ENCODE measurements at places on chromosomes 6 and 20. TPM values are rescaled to one million over a fixed set of nuclear protein-coding genes. Genes with fewer than 3 reads are reported as not detected.

DNA sequence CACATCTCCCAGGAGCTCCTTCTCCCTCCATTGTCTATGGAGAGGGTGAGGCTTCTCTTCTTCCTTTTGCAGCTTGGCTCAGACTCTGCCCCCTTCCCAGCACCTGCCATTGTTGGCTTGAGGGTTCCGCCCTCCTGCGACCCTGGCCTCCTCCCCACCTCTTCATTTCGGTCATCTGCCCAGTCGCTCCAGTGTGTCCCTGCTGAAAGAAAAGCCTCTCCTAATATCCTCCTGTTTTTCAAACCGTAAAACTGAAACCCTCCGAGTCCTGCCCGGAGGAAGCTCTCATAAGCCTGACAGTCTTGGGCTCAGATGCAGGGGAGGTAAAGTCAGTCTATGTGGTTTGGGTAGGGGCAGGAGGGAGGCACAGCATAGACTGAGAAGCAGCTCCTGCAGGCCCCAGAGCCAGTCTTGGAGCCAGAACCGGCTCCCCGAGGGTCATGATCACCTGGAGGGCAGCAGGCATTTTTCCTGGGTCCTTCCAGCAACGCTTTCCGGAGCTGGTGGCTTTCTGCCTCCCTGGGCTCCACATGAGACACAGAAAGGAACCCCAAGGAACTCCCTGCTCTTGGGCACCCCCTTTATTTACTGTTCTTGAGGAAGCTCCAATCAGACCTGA, 235.1 kb downstream of the SMOC2 start:
- no peak overlapping the region for H3K4me3 ChIP-seq
- H3K36me3 ChIP-seq: no peaks in the 10 kb centered on the region
- H3K4me1 ChIP-seq: no peaks in the 10 kb centered on the region
- no peaks in the 10 kb centered on the region for H3K27me3 ChIP-seq
- DNase-seq: no peak
- no peak overlapping the region for H3K27ac ChIP-seq

DNA sequence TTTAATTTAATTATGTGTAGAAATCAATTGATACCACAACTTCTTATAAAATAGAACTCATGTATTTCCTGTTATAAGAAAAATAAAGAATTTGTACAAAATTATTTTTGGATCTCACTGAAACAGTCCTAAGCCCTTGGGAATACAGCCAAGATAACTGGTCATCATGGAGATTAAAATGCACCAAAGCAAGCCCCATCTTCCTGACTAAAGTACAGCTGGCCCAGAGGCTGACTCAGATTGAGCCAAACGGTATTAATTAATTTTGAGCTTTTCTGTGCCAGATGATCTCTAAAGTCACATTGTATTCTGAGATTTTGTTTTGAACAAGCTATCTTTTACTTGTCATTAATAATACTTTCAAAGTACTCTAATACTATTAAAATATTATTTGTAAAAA, 978.5 kb downstream of the TBC1D32 start:
- no peaks in the 10 kb centered on the region for H3K36me3 ChIP-seq
- no peak overlapping the region for H3K4me3 ChIP-seq
- H3K4me1 ChIP-seq: peaks cover 8% of the 10 kb centered on the region
- no peak for DNase-seq
- H3K27ac ChIP-seq: no peak overlapping the region

GRCh38 chr20:48223715-48224114, 438.4 kb upstream of the SULF2 start:
- no peaks in the 10 kb centered on the region for H3K36me3 ChIP-seq
- no peak overlapping the region for H3K4me3 ChIP-seq
- H3K27ac ChIP-seq: no peak overlapping the region
- no peaks in the 10 kb centered on the region for H3K27me3 ChIP-seq
- peaks cover 4% of the 10 kb centered on the region for H3K4me1 ChIP-seq
- DNase-seq: no peak

DNA sequence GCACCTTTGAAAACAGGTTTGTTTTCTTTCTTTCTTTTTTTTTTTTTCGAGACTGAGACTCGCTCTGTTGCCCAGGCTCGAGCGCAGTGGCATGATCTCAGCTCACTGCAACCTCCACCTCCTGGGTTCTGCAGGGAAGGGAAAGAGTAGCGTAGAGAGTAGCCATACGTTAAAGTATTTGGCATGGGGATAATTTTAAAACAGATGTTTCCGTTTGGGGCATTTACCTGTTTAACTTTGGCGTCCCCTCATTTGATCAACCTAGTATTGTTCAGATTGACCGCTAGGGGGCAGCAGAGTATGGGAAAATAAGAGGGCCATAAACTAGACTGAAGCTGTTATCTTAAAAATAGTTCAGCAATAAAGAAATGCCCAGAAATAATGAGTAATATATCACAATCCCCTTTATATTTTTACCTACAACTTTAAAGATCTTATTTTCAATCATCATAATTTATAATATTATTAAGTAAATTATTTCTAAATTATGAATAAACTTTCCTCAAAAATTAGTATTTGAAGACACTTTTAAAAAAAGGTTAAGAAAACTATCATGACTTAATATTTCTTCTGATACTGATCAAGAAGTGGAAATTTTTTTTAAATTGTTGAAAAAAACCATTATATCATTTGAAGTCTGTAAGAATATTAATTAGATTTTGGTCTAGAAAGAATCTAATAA, 7.6 kb upstream of the TAAR9 start:
- no peak overlapping the region for H3K27ac ChIP-seq
- peaks cover 2% of the 10 kb centered on the region for H3K4me1 ChIP-seq
- no peaks in the 10 kb centered on the region for H3K36me3 ChIP-seq
- H3K27me3 ChIP-seq: peaks cover 23% of the 10 kb centered on the region

The STMND1 gene
- total RNA-seq: not detected

DNA sequence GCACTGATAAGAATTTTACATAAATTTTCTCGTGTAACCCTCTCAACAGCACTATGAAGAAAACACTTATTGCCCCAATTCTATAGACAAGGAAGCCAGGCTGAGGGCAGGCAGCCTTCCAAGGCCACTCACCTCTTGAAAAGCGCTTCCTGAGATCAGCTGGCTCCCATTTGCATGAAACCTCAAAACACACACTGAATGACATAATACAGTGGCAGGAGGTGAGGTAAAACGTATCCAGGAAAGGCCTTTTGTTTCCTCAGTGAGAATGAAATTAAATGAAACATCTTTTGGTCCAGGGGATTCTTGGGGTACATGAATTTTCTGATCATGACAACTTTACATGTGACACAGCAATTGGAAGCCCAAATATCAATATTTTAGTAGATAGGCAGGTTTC, 112.5 kb downstream of the WDR27 start:
- no peaks in the 10 kb centered on the region for H3K27me3 ChIP-seq
- DNase-seq: peak; percentile 57
- H3K36me3 ChIP-seq: peaks cover 4% of the 10 kb centered on the region
- H3K4me3 ChIP-seq: peak overlapping the region; percentile 12
- H3K27ac ChIP-seq: peak overlapping the region; percentile 66
- H3K4me1 ChIP-seq: peaks cover 30% of the 10 kb centered on the region

GRCh38 chr6:126156973-126157372, 170.6 kb downstream of the TRMT11 start:
- H3K4me3 ChIP-seq: no peak overlapping the region
- no peak for DNase-seq

The SUMO4 gene
- 10.1 TPM for total RNA-seq

DNA sequence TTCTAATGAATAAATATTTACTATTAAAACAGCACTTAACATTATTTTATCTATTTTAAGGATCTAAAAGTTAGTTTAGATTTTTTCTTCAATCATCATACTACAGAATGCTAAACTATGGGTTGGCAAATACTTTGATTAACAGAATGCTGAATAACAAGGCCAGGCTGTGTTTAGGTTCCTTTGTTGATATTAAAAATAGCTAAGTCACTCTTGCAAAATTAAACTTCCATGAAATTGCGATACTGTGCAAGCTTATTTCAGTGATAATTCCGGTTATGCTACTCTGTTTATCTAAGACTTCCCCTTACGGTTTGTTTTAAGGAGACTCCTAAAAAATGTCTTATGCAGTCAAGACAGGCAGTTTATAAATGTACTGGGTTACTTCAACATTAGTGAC, 2.8 kb downstream of the RNF24 start:
- H3K36me3 ChIP-seq: peaks cover 8% of the 10 kb centered on the region
- no peak for DNase-seq
- no peak overlapping the region for H3K27ac ChIP-seq
- no peak overlapping the region for H3K4me3 ChIP-seq

GRCh38 chr6:111464184-111464583, 18.8 kb downstream of the REV3L start:
- DNase-seq: no peak
- H3K36me3 ChIP-seq: peaks cover 14% of the 10 kb centered on the region
- H3K4me1 ChIP-seq: peaks cover 20% of the 10 kb centered on the region
- no peaks in the 10 kb centered on the region for H3K27me3 ChIP-seq

The PSORS1C1 gene
- total RNA-seq: not detected

The TXLNB gene
- 0.65 TPM for total RNA-seq

GRCh38 chr6:135256866-135257265, 75.8 kb downstream of the MYB start:
- peaks cover 7% of the 10 kb centered on the region for H3K27me3 ChIP-seq
- no peak for DNase-seq
- H3K4me3 ChIP-seq: no peak overlapping the region
- H3K4me1 ChIP-seq: no peaks in the 10 kb centered on the region
- H3K27ac ChIP-seq: no peak overlapping the region

- H3K4me3 ChIP-seq: no peak overlapping the region
- no peak overlapping the region for H3K27ac ChIP-seq
- no peaks in the 10 kb centered on the region for H3K36me3 ChIP-seq
These were observed 1422.8 kb upstream of the EYS start for GRCh38 chr6:67129780-67130179.

GRCh38 chr6:72245565-72245964, 359.2 kb downstream of the RIMS1 start:
- H3K4me1 ChIP-seq: no peaks in the 10 kb centered on the region
- no peaks in the 10 kb centered on the region for H3K27me3 ChIP-seq
- no peaks in the 10 kb centered on the region for H3K36me3 ChIP-seq
- no peak overlapping the region for H3K4me3 ChIP-seq

- H3K27ac ChIP-seq: no peak overlapping the region
- peaks cover 41% of the 10 kb centered on the region for H3K27me3 ChIP-seq
- peaks cover 7% of the 10 kb centered on the region for H3K4me1 ChIP-seq
- no peak for DNase-seq
- H3K36me3 ChIP-seq: no peaks in the 10 kb centered on the region
- no peak overlapping the region for H3K4me3 ChIP-seq
These were observed 70.4 kb upstream of the MLN start for GRCh38 chr6:33874136-33874760.

- no peak overlapping the region for H3K4me3 ChIP-seq
- no peak for DNase-seq
- no peaks in the 10 kb centered on the region for H3K36me3 ChIP-seq
These were observed 188.0 kb upstream of the SLC24A3 start for GRCh38 chr20:19024296-19025035.

DNA sequence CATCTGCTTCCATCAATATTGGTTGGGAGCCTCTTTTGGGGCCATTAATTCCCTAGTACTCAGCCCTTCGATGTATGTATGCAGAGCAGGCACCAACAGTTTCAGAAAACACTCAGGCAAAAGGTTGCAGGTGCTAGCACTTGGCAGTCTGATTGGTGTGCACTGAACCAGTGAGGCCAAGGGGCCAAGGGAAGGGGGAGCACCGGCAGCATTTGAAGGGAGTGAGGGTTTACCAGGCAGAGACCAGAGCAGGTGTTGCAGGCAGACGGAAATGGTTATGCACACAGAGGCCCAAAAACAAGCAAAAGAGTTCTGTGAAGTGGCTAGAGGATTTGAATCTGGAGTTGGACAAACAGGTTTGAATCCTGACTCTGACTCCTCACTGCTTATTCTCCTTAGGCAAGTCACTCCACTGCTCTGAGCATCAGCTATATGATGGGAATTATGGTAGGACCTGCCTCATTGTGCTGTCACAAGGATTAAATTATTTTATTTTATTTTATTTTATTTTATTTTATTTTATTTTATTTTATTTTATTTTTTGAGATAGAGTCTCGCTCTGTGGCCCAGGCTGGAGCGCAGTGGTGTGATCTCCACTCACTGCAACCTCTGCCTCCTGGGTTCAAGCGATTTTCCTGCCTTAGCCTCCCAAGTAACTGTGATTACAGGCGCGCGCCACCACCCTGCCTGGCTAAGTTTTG, 58.1 kb upstream of the SHLD1 start:
- H3K27me3 ChIP-seq: no peaks in the 10 kb centered on the region
- H3K4me1 ChIP-seq: no peaks in the 10 kb centered on the region
- no peak overlapping the region for H3K4me3 ChIP-seq
- H3K36me3 ChIP-seq: no peaks in the 10 kb centered on the region
- H3K27ac ChIP-seq: no peak overlapping the region
- no peak for DNase-seq

DNA sequence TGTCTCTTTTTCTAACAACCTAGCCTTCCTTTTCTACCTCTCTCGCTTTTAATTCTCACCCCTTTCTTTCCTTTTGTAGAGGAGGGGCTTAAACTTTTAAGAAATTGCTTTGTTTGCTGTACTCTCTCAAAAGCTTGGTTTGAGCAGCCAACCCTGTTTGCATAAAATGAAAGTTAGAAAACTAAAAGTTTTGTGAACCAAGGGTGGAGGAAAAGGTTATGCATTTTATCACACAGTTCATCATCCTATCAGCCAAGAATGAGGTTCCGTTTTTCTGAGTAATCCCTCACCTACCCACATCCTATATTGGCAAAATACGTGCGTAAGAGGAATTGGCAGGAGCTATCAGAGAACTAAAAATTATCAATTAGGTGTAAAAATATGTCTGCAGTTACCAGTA, 42.8 kb upstream of the LOC128125822 start:
- H3K4me3 ChIP-seq: peak overlapping the region; percentile 67
- DNase-seq: peak; percentile 39
- H3K4me1 ChIP-seq: peaks cover 40% of the 10 kb centered on the region
- no peaks in the 10 kb centered on the region for H3K27me3 ChIP-seq
- H3K36me3 ChIP-seq: peaks cover 8% of the 10 kb centered on the region

DNA sequence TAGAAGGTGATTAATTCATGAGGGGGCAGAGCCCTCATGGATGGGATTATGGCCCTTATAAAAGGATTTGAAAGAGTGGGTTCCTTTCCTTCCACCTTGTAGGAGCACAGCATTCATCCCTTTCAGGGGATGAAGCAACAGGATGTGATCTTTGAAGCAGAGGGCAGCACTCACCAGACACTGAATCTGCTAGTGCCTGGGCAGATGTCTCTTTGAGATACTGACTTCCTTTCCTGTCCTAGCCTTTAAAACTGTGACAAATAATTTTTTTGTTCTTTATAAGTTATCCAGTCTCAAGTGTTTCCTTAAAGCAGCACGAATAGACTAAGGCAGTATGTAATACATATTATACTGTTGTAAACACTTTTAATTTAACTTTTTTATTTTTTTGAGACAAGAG, 538.6 kb upstream of the RNF217 start:
- no peak overlapping the region for H3K4me3 ChIP-seq
- H3K27me3 ChIP-seq: no peaks in the 10 kb centered on the region
- H3K36me3 ChIP-seq: no peaks in the 10 kb centered on the region
- no peak overlapping the region for H3K27ac ChIP-seq
- no peak for DNase-seq

All from activated CD8-positive, alpha-beta T cell treated with anti-CD3 and anti-CD28 coated beads, Interleukin-2, amount 10 ng/mL, durations not matched to agents 7 days and 5 days (primary cell).